ENCODE measurements at places on chromosomes 4 and X.

- peak; percentile 95 for DNase-seq
These were observed 67.3 kb downstream of the AFAP1 start for GRCh38 chr4:7872264-7872771.

DNA sequence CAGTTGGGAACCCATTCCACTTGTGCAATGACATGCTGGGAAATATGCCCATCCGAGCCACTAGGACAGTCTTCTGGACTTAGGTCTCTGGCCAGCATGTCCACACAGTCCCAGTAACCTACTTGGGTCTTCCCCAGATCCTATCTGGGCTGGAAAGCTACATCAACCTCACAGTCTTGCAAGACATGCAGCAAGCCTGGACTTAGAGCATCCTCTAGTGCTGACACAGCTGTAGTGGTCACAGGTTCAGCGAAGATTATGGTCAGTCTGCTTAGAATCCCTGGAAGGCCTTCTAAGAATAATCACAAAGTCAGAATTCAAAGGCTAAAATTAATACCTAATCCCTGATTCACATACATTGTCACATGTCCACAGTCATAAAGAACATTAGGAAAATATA is 842.7 kb downstream of the STPG2 start:
- no peak for DNase-seq

DNA sequence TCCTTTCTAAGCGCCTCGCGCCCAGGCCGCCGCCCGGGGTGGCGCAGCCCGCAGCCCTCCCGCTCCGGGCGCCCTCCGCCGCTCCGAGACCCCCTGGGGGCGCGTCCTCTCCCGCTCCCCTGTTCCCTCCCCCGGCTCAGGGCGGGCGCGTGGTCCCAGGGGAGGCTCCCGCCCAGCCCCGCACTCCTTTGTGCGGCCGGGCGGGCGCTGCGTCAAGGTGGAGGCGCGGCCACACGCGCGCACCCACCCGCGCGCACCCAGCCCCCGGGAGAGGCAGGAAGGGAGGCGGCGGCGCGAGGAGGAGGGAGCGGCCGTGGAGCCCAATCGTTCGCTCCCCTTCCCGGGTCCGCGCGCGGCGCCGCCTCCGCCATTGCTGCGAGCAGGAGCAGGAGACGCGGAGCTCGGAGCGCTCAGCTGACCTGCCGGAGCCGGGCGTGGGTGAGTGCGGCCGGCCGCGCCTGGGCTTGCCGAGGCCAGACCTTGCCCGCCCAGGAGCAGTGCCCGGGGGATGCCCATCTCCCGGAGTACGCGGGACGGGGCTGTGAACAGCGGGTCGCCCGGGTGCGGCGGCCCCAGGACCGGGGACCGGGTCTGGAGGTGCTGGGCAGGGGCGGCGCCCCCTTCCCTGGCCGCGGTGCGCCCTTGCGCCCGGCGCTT is at the start of gene NSG1:
NSG1 (plus strand) TSS at position 367 of the 657 bp plus-strand sequence. CDS start 528 bp downstream, outside the sequence.
- no peak for DNase-seq

DNA sequence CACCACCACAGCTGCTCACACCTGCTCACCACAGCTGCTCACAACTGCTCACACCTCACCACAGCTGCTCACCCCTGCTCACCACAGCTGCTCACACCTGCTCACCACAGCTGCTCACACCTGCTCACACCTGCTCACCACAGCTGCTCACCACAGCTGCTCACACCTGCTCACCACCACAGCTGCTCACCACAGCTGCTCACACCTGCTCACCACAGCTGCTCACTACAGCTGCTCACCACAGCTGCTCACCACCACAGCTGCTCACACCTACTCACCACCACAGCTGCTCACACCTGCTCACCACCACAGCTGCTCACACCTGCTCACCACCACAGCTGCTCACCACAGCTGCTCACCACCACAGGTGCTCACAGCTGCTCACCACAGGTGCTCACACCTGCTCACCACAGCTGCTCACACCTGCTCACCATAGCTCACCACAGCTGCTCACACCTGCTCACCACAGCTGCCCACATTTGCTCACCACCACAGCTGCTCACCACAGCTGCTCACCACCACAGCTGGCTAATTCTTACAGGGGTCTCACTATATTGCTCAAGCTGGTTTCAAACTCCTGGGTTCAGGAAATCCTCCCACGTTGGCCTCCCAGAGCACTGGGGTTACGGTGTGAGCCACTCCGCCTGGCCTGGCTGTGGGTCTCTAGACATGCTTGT is 30.4 kb upstream of the CPLX1 start:
- no peak for DNase-seq

GRCh38 chrX:155774387-155774786 is 106.8 kb upstream of the VAMP7 start:
- DNase-seq = no peak

- no peak for DNase-seq
These were observed 391.9 kb downstream of the KCTD8 start for GRCh38 chr4:44056721-44057151.

DNA sequence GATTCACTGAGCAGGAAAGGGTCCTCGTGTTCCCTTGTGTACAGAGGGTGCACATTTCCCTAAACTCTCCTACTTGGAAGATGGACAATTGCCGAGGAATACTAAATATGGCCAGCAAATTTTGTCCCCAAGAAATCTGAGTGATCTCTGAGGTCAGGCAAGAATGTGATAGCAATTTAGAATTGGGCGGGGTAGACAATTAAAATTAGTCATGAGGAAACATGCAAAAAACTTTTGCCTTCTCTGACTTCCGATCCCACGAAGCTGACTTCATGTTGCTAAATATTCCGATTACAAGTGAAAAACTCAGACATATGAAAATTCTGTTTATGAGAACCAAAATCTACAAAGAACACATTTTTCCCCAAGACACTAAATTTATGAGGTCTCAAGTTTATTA is 453.9 kb upstream of the ZFP42 start:
- no peak for DNase-seq

DNA sequence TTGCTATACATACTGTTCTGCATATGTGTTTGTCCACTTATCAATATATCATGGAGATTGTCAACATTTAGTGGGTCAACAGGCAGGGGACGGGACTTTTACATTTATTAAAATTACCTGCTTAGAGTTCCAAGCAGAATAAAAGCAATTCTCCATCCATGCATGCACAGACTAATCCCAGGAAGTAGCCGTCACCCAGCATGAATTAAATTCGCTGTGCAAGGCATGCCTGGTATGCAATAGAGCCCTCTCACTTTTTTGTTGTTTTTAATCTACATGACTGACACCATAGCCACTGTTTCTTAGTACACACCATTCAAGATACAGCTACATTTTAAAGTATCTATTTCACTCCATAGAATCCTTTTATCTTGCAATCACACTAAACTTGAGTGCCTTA is 108.9 kb downstream of the USP46 start:
- no peak for DNase-seq

- DNase-seq = no peak
These were observed 80.6 kb upstream of the TBX22 start for GRCh38 chrX:79933938-79934337.

- peak; percentile 50 for DNase-seq
These were observed 119.3 kb downstream of the RASGEF1B start for GRCh38 chr4:81352446-81352835.

- DNase-seq = no peak
These were observed 86.5 kb downstream of the HCCS start for GRCh38 chrX:11197671-11198070.

GRCh38 chr4:123701131-123701575 is 304.6 kb downstream of the SPRY1 start:
- no peak for DNase-seq

- DNase-seq = no peak
These were observed 1911.5 kb upstream of the AGA start for GRCh38 chr4:179353786-179354185.

DNA sequence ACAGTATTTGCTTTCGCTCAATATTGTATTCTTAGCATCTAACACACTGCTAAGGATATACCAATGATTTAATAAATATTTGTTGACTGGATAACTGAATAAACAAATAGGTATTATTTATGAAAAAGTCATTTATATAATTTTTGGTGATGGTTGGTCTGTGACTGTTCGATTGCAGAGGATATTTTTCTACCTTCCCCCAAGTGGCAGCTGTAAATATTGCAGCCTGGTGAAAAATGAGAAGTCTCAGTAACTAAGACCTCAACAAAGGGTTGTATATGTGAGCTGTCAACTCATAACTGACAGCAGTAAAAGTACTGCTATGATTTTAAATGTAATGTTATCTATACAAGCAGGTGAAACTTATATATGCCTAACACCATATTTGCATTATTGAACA is 36.0 kb downstream of the HTR2C start:
- DNase-seq = no peak

DNA sequence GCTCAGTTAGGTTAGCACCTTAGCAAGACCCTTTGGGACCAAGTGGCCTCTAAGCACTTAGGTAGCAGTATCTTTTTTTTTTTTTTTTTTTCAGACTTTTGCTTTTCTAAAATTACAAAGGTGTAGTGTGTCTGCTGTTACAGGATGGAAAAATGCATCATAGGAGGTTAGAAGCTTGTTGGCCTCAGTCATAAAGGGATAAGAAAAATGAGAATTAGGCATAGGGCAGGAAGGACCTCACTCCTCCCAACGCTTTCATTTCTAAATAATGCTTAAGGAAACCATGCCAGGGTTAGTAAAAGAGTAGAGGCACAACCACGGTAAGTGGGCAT is 148.4 kb upstream of the PLAC1 start:
- DNase-seq = no peak

GRCh38 chrX:38206542-38206941 is 14.1 kb downstream of the SRPX start:
- DNase-seq = no peak

GRCh38 chr4:99564921-99565320 is 1.1 kb upstream of the TRMT10A start:
- DNase-seq = no peak

DNA sequence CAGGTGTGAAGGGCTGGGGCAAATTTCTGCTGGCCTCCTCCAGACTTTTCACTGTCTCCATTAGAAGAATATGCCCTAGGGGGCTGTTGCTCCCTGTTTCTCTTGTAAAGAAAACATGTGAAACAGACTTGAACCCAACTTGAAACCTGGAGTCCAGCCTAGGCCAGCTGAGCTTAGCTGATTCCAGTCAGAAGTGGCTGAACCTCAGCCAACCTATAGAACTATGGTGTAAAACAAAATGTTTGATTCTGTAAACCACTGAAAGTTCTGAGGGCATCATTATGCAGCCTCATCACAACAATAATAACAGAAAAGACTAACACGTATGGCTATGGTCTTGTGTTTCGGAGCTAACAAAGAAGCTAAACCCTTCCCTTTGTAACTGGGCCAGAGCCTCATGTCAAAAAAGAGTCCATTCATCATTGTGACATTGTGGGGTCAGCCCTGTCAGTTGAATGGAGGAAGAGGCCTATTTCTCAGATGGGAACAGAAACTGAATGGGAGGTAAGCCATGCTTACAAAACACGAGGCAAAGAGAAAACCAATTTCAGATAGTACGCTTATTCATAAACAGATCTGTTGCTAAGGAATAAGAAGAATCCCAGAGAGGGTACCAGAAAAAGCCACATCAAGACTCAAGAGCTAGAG is 34.1 kb downstream of the SETD7 start:
- no peak for DNase-seq

DNA sequence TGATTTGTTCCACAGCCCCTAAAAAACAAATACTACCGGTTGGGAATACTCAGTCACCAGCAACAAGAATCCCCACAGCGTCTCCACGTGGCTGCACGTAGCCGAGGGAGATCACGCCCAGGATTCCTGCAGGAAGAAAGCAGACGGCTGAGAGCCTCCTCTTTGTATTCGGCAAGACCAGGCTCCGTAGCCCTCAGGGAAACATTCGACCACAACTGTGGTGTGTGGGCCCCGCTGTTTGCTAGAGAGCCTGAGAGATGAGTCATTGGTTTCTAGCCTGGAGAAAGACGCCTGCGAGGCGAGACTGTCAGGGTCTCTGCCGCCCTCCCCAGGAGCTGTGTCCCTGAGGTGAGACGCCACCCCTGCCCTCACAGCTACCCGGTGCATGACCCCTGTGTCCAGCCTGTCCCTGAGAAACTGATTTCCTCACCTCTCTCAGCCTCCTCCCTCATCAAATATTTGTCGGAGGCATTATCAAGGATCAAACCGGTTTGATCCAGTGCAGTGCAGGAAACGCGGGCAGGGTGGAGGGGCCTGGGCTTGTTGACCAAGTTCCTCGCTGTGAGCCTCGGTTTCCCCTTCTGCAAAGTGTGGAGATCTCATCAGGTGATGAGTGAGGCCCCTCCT is 4.7 kb upstream of the S100P start:
- DNase-seq = peak; percentile 42

- no peak for DNase-seq
These were observed 12.3 kb upstream of the NAA11 start for GRCh38 chr4:79338148-79338547.

Data from AG09319 (cell line).